ENCODE measurements at places on chromosomes 11 and 22.

GRCh38 chr11:66744485-66745355 lies 15.7 kb upstream of the SPTBN2 start:
- peak; percentile 89 for DNase-seq

DNA sequence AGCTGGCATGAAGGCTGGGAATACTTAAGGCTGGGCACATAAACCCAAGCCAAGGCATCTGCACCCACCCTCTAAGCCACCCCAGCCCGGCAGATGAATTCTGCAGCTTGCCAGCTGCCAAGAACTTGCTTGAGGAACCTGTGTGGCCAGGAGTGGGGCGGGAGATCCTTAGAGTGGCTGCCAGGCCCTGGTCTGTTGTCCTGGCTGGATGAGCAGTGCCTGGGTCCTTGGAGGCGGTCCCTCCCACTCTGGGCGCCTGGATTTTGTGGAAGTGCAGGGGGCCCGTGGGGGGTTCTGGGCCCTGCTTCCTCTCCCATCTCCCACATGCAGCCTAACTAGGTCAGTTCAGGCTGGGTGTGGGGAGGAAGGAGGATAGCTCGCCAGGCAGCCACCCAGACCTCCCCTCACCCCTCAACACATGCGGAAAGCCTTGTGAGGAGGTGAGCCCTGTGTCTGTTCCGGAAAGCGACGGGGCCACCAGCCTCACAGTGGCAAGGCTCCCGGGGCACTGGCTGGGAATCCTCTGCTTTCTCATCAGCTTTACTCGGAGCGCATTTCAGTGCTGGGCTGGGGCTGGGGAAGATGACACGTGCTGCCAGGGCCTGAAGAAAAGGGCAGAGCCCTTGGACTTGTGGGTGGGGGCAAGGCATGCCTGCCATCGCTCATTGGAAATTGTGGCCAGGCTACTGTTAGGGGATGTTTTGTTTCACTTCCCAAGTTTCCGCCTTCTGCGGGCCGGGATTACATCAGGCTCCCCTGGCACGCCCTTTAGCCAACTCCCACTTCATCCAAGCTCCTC lies 8.4 kb downstream of the DAGLA start:
- no peak for DNase-seq

DNA sequence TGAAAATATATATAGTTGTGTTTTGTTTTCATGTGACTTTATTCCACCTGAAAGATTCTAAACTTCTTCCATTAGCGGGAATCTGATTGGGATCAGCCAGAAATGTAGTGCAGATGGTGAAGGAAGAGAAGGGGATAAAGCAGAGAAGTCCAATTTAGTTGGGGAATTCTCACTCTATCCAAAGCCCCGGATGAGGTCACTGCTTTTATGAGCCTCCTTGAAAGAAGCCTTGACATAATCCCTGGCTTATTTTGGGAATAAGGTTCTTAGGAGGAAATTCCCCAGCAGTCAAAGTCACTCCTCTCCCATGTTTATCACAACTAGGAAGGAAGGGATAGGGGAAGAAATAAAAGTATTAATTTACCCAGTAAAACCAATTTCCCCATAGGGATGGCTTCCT lies 41.1 kb downstream of the OSBP start:
- no peak for DNase-seq

DNA sequence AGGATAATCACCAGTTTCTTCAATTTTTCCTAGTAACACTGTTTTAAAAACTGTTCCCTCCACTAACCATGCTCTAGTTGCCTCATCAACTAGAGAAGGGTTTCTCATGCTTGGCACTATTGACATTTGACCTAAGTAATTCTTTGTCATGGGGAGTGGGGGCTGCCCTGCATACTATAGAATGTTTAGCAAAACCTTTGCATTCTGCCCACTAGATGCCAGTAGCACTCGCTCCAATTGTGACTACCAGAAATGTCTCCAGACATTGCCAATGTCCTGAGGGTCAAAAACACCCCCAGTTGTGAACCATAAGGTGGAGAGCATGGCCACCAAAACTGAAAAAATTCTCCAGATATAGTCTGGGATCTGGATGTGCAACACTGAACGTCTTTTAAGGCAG lies 27.6 kb upstream of the BMAL1 start:
- DNase-seq: no peak

- DNase-seq: no peak
These were observed 6.7 kb upstream of the MUC2 start for GRCh38 chr11:1067812-1068496.

DNA sequence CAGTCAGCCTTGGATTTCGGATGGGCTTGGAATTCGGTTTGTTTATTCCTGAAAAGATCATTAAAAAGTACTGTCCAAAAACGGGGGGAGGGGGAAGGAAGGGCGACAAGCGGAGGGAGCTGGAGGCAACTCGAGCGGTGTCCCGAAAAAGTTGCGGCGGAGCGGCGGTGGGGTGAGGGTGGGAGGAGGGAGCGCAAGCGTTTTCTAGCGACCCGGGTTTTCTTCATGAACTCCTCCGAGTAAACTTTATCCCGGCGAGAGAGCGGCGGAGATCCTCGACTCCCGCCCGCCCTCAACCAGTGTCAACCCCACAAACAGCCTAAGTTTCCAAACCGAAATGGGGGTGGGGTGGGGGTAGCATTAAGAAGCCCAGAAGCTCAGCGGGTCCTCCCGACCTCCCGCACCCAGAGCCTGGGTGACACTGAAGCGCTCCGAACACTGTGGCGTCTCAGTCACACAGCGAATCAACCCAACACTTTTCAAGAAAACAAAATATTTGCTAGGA lies 133.0 kb upstream of the C11orf58 start:
- DNase-seq: peak; percentile 76

DNA sequence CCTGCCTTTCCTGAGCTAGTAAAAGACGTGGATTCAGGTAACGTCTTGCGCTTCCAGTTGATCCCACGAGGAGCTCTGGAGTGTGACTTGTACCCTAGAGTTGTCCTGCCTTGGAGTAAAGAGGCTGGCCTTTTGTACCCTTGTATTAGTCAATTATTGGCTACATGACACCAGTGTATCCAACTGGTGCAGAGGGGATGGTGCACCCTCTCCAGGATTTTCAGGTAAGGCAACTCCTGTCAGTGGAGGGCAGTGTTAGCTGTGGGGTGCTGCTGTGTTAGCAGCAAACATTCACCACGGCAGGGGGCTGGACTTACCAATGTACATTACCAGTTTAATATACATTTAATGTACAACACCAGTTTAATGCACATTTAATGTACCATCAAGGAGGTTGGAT lies 233.5 kb downstream of the MIAT start:
- no peak for DNase-seq

DNA sequence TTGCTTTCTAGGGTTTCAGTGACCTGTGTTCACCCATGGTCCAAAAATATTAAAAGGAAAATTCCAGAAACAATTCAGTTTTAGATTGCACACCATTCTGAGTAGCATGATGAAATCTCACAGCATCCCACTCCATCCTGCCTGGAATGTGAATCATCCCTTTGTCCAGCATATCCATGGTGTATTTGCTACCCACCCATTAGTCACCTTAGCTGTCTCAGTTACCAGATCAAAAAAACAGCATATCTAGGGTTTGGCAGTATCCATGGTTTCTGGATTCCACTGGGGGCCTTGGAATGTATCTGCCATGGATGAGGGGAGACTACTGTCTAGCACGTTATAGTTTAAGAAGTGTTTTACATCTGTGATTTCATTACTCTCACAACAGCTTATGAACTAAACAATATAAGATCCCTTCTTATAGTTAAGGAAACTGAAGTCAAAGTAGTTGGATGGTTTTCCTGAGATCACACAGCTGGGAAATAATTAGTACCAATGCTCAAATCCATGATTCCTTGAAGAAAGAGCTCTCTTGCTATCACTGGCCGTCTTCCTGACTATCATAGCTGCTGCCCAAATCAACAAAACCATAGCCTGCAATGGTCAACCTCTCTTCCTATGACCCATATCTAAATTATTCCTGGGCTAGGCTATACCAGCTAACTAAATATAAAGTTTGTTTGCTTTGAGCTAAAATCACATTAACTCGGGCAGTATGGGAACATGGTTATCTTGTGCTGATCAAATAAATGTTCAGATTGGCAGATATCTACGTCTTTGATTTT lies 122.6 kb downstream of the MICAL2 start:
- no peak for DNase-seq

DNA sequence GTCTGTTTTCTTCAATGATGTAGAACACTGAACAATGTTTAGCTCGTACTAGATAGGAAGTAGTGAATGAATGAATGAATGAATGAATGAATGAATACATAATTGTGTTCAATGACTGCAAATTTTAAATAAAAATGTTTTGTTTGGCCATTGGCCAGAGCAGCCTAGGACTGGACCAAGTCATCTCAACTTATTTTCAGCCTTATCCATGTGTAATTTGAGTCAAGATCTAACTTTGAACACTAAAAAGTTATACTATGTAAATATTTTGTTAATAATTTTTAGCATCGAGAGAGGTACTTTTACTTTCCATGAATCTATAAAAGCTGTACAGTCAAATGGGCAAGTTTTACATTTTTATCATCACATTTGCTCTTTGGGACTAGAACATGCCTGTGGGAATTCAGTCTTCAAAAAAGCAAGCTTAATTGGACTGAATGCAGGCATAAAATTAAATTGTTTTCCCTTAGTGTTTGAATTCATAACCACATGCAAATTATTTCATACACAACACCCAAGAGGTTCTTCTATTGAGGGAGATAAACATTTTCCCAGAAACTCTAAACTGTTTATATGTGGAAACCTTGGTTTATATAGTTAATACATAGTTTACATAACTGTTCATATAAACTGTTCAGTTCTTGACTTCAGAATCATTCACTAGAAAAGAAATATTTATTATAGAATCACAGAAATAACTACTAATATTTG lies 222.1 kb upstream of the ANO3 start:
- no peak for DNase-seq

DNA sequence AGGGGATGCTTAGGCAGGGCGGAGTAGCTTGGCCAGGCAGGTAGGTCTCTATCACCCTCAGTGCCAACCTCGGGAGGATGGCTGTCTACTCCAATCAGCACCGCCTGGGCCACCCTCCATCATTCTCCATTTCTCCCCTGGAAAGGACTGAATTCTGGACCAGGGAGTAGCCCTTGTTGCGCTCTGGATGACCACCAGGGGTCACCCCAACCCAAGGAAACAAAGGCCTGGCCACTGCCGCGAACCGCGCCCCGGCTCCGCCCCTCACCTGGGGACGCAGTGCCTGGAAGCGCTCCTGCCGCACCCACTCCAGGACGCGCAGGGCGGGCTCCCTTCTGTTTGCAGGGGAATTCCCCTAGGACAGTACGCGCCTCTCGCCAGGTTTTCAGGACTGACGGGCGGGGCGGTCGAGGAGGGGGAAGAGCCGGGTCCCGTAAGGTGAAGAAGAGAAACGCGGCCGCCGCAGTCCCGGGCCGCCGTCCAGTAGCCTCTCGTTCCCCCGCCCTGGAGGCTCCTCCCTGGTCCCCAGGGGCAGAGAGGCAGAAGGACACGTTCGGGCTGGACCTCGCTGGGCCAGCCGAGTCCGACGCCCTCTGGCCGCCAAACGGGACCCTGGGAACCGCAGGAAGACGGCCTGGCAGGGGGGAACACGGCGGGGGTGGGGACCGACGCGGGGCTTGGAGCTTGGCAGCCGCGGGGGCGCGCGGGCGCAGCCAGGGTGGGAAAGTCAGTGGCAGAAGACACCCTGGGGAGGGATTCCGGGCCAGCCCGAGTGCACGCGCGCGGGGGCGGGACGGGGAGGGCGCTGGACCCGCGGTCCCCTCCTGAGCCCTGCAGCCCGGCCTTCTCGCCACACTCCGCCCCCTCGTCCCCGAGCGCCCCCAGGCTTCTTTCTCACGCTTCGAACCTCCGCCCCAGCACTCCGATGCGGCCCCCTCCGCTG lies 7.1 kb downstream of the SCN4B start:
- peak; percentile 90 for DNase-seq

GRCh38 chr11:75474878-75475766 lies 42.1 kb upstream of the KLHL35 start:
- DNase-seq: no peak

Measured in retina (tissue), 1 donor.